Spinal cord (tissue), 10 donors: ENCODE measurements at places on chromosomes 2 and 18. TPM values are rescaled to one million over a fixed set of nuclear protein-coding genes. Genes with fewer than 3 reads are reported as not detected.

- no peak for DNase-seq
Measured at GRCh38 chr2:217030081-217030480, 170.2 kb upstream of the TNP1 start.

The SERPINB10 gene
- 0.33 TPM for total RNA-seq

The ESPNL gene
- total RNA-seq, result 4.3 TPM

DNA sequence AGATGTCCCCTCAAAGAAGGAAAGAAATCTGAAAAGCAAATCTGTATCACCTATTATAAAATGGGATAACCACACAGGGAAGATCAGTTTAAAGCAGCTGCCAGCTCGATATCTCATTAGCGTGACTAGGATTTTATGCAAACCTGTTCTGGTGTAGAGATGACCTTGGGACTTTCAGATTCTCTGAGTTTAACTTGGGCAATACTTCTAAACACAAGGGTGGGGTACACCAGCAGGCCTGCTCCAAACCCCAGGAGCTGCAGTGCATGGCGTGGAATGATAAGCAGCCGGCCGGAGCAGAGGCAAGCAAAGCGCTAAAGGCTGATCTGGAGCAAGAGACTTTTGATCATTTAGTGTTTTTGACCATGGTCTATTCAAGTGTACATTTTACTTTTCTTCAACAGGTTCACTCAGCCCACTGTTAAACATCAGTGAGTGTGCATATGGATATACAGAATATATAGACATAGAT is 4.7 kb downstream of the SERTAD2 start:
- no peak for DNase-seq

The GAL3ST2 gene
- total RNA-seq, result 0.33 TPM

GRCh38 chr2:128108166-128108565 is 17.2 kb downstream of the UGGT1 start:
- DNase-seq, result no peak

The LYG1 gene
- 0.69 TPM for total RNA-seq

The MAL gene
- total RNA-seq, result 23.0 TPM

DNA sequence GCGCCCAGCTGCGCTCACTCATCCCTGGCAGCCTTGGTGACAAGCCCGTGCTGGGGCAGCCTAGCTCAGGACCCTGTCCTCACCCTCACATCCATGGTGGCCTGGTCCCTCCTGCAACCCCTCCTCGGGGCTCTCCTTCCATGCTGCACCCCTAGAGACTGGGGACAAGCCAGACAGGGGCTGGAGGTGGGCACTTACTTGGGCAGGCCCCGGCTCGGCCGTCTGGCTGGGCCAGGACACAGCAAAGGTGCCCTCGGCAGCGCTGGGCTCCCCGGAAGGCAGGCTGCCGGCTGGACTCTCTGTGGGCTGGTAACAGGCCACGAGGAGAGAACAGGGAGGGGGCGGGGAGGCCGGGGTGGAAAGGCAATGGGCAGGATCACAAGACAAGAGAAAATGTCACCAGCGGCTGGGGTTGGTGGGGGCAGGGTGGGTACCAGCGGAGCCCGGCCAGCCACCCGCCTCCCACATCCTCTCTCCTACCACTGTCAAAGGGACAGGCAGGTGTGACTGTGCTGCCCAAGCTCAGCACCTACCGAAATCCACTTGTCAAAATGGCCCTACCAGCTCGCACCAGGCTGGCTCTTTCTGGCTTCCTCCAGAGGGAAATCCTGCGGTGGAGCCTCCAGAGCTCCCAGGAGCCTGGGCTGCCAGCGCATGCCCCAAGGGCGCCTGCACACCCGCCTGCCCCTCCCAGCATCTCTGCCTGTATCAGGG is 54.7 kb downstream of the BIN1 start:
- no peak for DNase-seq

The IL1RL1 gene
- total RNA-seq, result 0.17 TPM

The CAPN14 gene
- 0.28 TPM for total RNA-seq

DNA sequence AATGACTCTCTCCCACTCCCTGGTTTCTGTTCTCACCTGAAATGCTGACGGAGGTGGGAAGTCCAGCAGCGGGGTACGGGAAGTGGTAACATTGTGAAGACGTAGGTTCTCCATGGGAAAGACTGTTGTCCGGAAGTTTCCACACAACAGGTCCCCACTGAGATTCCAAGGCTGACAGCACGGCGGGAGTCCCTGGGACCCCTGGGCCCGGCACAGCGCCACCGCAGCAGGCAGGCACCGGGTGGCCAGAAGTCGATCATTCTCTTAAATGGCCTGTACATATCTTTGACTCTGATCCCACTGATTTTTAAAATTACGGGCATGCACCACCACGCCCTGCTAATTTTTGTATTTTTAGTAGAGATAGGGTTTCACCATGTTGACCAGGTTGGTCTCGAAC is 201.0 kb upstream of the SALL3 start:
- DNase-seq, result no peak

GRCh38 chr2:79882548-79882947 is 369.7 kb downstream of the CTNNA2 start:
- DNase-seq, result no peak

DNA sequence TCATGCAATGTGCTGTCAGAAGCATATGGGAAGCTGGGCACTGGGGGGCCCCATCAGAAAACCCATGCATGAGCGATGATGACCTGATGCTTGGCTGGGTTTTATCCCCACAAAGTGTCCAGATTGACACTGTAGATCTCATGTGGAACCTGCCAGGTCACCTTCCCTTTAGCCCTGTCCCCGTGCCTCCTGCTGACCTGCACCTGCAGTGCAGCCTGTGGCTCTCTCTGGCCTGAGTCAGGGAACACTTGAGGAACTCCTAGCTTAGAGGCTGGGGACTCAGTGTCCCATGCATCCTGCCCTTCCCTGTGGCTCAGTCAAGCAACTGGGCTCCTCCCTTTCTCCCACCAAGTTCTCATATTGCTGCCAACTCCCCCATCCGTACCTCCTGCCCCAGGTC is 57.7 kb downstream of the PDCL3 start:
- DNase-seq, result no peak

The KCNE4 gene
- total RNA-seq, result 13.3 TPM

DNA sequence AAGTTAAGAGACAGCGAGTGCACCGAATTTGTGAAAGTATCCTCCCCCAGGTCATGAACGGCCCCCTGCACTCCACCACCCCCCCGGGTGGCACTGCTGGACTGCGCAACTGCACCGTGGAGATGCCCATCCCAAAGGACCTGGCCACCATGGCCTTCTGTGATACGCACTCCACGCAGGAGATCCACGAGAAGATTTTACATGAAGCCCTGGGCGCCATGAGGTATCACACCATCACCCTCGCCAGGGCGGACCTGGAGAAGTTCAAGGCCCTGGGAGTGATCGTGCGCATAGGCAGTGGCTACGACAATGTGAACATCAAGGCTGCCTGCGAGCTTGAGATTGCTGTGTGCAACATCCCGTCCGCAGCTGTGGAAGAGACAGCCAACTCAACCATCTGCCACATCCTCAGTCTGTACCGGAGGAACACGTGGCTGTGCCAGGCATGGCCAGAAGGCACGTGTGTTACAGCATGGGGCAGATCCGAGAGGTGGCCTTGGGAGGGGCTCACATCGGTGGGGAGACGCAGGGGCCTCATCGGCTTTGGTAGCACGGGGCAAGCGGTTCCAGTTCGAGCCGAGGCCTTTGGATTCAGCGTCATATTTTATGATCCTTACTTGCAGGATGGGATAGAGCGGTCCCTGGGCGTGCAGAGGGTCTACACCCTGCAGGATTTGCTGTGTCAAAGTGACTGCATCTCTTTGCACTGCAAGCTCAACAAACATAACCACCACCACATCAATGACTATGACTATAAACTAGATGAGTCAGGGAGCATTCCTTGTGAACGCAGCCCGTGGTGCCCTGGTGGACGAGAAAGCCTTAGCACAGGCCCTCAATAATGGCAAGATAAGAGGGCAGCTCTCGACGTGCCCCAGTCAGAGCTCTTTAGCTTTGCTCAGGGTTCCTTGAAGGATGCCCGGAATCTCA is 290.8 kb upstream of the MC4R start:
- no peak for DNase-seq

The TSPYL6 gene
- total RNA-seq, result 0.17 TPM

The SERPINB3 gene
- not detected for total RNA-seq

GRCh38 chr2:75100801-75101151 is 98.5 kb downstream of the TACR1 start:
- DNase-seq, result no peak

DNA sequence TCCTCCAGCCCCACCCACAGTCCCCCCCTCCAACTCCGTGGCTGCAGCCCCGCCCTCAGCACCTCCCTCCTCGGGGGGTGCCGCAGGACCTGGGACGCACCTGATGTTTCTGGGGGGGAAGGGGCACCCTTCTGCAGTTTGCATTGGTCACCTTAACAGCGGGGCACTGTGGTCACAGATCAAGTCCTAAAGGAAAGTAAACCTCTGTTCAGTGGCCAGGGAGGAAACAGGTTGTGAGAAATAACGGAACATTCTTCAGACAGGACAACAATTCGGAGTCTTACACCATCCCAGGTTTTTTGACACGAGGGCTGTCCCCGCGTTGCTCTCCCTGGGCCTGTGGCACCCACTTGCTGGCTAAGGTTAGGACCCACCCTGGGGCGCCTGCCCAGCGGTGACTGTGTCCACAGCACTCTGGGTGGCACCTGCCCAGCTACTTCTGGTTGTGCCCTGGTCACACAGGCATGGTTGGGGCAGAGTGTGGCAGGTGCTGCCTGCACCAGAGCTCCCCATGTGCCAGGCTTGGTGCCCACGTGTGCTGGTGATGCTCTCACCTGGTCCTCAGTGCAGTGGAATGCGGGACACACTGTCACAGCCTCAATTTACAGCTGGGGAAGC is 93.5 kb upstream of the OTOS start:
- DNase-seq, result no peak

The CAPN10 gene
- 39.2 TPM for total RNA-seq

DNA sequence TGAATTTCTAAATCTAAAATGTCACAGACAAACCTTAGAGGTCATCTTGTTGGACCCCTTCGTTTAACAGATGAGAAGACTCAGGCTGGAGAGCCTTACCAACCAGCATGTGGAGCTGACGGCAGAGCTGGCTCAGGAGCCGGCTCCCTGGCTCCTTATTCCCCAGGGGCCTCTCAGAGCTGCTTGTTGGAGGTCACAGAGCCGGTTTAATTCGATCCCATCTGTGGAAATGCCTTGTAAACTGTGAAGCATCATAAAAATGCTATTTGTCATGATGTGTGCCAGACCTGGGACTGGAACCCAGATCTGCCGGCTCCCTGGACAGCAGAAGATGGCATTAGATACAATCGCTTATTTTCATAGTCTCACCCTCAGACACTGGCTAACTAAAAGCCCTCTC is 8.2 kb upstream of the CIB4 start:
- DNase-seq, result no peak

The PCBP1 gene
- total RNA-seq, result 41.8 TPM

- DNase-seq, result no peak
Measured at GRCh38 chr2:106107509-106108131, 86.5 kb downstream of the UXS1 start.

- no peak for DNase-seq
Measured at GRCh38 chr2:115635430-115635829, 1193.0 kb downstream of the DPP10 start.

GRCh38 chr2:121343191-121343590 is 58.2 kb upstream of the TFCP2L1 start:
- DNase-seq, result no peak

DNA sequence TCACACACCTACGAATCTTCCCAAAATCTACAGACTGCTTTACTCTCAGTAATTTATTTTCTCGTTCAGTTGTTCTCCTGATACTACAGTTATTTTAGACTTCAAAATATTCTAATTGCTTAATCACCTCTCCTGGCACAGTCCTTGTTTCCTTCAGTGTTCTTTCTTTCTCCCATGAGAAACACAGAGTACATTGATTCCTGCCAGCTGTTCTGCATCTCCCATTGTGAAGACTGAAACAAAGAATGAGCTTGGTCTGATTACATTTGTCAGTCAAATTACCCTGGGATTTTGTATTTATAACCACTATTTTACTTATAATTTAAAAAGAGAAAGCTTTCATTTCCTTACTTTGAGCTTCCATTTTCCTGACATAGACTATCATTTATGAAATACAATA is 63.9 kb upstream of the TANK start:
- DNase-seq, result no peak

DNA sequence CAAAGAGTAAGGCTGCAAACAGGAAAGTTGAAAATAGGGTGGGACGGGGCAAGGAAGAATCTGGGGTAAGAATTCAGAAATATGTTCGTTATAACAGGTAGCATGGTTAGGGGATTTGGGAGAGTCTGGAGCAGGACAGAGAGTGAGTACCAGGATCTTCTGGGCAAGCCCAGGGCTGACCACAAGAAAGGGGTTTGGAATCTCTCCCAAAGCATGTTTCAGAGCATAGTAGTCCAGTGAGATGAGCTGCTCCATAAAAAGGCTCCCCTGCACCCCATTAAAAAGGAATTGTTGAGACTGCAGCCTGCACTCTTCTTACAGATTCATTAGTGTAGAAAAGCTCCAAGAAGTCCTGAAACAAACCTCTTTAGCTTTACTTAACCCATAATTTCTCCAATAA is 291.1 kb downstream of the MTX2 start:
- DNase-seq, result no peak

DNA sequence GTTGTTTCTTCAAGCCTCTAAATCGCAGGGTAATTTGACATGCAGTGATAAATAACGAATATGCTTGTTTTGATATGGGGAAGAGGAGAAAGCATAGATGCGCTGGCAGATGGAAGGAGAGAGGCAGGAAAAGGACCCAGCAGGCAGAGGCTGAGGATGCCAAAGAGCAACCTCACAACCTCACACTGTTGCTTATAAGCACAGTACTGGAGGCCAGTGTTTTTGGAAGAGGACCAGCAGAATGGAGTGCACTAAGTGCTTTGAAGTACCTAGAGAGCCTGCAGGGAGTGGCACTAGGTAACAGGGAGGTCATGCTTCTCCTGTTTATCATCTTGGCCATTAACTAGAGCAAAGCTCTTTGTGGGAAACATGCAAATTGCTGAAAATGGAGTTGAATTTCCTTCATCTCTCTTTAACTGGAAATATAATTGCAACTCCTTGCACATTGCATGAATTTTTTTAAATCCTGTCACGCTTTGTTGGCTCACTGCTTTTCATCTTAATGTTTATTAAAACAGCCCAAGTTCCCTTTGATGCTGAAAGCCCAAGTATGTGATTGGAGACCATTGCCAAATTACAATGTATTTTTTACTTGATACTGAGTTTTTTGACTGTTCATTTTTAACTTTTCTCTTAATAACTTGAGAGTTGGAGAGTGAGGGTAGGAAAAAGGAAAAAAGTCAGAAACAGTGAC is 236.4 kb downstream of the LRRTM1 start:
- no peak for DNase-seq

The PTH2R gene
- 0.77 TPM for total RNA-seq

- no peak for DNase-seq
Measured at GRCh38 chr18:12403601-12404506, 3.9 kb upstream of the PRELID3A start.

The AQP12B gene
- total RNA-seq, result not detected

The DTNA gene
- 90.4 TPM for total RNA-seq
